Renal cortex interstitium (tissue), 15 donors: ENCODE measurements at places on chromosomes 7 and 10.

DNA sequence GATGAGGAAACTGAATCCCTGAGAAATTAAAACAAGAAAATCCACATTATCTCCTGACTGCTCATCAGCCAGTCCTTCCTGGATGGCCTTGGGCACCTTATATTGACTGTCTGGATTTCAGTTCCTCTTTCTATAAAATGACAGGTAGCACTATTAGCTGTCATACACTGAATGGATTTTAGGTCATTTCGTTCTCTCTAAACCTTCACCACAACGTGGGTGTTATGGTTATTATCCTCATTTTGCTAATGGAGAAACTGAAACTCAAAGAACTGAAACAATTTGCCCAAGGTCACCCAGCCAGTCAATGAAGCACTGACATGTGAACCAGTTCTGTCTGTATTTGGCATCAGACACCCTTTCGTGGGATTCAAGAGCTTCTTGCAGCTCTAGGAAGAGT, 193.8 kb downstream of the CYP26A1 start:
- no peak for DNase-seq

GRCh38 chr7:156832195-156832877, 60.6 kb downstream of the LMBR1 start:
- DNase-seq: no peak

DNA sequence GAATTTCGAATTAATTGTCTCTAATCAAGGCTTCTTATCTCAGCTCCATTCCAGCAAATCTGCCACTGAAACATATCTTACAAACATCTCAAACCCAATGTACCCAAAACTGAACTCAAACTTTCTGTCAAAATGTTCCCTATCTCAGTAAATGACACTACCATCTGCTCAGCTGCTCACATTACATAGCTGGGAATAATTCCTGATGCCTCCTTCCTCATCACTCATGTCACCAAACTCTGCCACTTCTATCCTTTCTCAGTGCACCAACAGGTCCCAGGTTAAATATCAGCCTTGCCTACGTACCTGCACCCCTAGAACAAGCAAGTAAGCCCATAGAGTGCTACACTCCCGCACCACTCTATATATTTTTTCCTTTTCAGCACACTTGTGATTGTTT, 12.4 kb downstream of the WAPL start:
- no peak for DNase-seq

- DNase-seq: no peak
Observed at GRCh38 chr7:67738958-67739357, 742.3 kb downstream of the TYW1 start.

DNA sequence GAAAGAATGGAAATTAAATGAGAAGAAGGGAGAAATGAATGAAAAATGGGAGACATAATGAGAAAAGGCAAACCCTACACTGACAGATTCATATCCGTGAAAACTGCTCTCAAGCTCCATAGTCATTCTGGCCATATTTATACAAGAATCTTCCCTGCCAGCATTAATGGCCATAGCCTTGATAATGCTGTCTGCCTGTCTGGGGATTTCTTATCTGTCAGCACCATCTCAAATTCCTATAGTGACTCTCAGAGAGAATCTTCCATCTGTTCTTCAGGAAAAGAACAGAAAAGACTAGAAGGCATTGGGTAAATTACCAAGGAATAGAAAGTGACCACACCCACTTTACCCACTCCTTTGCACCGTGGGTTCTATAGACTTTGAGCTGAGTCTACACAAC, 295.9 kb downstream of the PLXNA4 start:
- no peak for DNase-seq

- DNase-seq: no peak
Observed at GRCh38 chr10:121683816-121684215, 85.6 kb upstream of the FGFR2 start.

GRCh38 chr10:78576276-78576675, 492.5 kb upstream of the ZMIZ1 start:
- DNase-seq: no peak

- no peak for DNase-seq
Observed at GRCh38 chr7:133501771-133502170, 248.9 kb downstream of the EXOC4 start.

DNA sequence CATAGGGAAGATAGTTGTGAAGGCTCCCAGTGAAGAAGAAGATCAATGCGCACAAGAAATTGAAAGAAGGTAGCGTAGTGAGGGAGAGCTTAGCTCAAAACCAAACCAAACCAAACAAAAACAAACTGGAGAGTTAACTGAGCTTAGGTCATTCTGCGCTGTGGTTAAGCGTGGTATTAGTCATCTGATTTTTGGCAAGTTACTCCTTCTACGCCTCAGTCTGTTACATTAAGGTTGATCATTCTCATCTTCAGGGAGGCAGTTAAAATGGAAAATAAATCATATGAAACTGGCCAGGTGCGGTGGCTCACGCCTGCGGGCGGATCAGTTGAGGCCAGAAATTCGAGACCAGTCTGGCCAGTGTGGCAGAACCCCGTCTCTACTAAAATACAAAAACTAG, 259.7 kb downstream of the EXOC4 start:
- no peak for DNase-seq

- DNase-seq: no peak
Observed at GRCh38 chr10:24821986-24822385, 98.3 kb upstream of the ARHGAP21 start.

DNA sequence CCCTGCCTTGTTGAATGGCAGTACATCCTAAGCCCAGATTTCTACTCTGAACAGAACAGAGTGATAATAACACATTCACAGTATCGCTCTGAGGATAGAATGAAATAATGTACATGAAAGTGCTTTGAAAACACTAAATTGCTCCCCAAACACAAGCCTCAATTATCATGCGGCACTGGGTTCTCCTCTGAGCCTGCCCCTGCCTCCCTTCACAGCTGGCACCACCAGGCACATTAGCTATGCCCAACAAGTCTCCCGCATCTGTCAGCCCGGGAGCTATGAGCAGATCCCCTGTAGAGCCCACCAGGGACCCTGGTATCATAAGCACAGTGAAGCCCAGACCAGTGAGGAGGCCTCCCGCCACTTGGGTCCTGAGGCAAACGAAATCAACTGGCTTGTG, 405.5 kb downstream of the GRID1 start:
- no peak for DNase-seq
